ENCODE measurements at places on chromosomes 16 and 17.

DNA sequence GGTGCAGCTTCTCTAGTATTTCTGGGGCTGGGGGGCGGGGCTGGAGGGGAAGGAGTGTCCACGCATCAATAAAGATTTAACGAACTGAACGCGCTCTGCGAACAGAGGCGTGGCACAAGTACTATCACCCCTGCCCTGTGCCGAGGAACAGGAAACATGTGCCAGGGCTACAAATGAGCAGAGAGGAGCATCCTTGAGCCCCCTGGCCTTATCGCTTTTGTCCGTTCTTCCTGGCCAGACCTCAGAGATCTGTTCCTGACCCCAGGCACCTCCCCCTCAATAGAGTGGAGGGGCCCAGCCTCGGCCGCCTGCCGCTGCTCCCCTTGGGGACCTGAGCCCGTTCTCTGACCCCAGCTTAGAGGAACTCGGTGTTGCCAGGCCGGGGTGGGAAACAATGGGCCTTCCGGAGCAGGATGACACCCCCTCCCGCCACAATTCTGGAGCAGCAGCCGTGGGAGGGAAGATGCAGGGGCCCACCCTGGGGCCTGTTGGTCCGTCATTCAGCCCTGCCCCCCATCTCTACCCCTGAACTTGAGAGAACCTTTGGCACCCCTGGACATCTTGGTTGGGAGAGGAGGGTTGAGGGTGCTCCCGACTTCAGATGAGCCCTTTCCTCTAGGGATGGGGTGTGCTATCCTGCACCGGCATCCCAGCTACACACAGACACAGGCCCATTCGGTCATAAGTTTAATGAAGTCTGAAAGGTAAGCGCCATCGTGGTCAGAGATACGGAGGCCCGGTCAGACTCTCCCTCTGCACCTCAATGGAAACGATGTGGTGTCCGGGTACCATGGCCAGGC lies 1.1 kb downstream of the NAA38 start:
- no peak for DNase-seq

DNA sequence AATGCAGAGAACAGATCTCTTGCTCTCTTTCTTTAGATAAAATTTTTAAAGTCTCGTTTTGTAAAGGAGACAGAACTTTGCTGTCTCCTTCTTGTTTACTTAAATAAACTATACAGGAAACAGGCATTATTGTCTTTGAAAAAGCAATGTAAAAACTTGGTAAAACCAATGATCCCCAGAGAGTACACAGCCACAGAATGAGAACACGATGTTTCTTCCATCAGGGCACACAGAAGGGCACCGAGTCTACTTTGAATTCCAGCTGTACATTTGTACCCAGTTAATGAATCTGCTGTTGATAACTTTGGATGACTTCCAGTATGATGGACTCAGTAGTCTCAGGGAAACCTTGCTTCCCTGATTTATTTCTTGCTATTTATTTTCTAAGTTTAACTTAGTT lies 8.1 kb upstream of the TMEM100 start:
- no peak for DNase-seq

GRCh38 chr16:73420676-73421075 lies 372.7 kb upstream of the ZFHX3 start:
- no peak for DNase-seq

- DNase-seq, result no peak
Measured at GRCh38 chr16:89690392-89690901, 4.0 kb downstream of the CDK10 start.

GRCh38 chr16:7597677-7598076 lies 265.0 kb downstream of the RBFOX1 start:
- no peak for DNase-seq

- DNase-seq, result no peak
Measured at GRCh38 chr17:14840616-14841231, 424.4 kb downstream of the PMP22 start.
